Naive thymus-derived CD4-positive, alpha-beta T cell (primary cell): ENCODE measurements at places on chromosomes 11 and 22. TPM values are rescaled to one million over a fixed set of nuclear protein-coding genes. Genes with fewer than 3 reads are reported as not detected.
A peak's percentile ranks its signal among the peaks of the same experiment; 100 is the strongest.

- no peak for DNase-seq
These were observed 61.0 kb downstream of the TNRC6B start for GRCh38 chr22:40238425-40239344.

DNA sequence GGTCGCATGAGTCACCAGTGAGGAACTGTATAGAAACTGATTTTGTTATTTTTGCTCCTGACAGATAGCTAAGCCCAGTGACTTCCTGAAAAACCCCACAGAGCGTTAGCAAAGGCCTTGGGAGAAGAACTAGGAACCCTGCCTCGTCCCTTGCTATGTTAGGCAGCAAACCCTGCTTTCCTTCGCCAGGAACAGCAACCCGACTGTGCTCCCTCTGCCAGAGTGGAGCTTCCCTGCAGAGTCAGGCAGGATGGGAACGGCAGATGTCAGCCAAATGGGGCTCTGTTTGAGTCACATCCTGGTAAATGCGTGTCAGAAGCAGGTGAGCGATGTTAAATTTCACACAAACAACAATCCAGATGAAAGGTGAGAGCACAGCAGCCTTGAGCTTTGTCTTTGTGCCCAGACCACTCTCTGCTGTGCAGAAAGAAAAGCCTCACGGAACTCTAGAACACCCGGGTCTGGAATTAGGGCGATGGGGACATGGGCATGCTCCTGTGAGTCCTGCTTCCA lies 186.6 kb downstream of the ADAMTS15 start:
- no peak for DNase-seq

ELMOD1 gene
- total RNA-seq, result not detected

GRCh38 chr11:43223026-43223425 lies 88.8 kb upstream of the API5 start:
- DNase-seq, result no peak

DNA sequence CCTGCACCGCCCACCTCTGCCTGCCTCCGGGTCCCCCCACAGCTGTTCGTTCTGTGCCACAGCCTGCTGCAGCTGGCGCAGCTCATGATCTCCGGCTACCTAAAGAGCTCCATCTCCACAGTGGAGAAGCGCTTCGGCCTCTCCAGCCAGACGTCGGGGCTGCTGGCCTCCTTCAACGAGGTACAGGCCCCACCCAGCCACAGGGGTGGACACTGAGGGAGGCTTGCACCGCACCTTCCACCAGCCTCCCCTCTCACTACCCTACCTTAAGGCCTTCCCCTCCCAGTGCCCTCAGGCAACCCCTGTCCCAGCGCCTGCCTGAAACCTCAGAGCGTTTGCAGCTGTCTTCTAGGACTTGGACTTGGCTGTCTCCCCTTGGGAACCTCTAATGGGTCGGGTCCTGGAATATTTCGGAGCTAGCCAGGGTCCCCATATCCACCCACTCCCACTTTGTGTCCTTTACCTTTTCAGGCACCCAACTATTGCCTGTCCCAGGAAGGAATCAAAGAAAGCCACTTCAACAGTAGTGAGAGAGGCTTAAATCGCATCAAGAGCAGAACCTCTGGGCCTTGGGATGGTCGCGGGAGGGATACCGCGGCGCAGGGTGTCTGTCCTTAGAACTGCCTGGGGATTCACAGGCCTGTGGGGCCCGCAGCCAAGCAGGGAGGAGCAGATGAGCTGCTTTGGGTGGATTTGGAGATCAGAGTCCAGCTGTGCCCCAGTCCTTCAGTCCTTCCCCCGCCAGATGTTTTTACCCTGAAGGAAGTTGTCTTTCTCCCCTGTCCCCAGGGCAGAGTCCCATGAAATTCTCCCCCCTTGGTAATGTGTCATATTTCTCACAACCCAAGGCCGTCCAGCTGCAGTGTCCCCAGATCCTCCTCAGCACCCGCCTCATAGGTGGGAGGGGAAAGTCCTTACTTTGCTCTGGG lies 13.3 kb downstream of the SLCO2B1 start:
- DNase-seq, result no peak

DNA sequence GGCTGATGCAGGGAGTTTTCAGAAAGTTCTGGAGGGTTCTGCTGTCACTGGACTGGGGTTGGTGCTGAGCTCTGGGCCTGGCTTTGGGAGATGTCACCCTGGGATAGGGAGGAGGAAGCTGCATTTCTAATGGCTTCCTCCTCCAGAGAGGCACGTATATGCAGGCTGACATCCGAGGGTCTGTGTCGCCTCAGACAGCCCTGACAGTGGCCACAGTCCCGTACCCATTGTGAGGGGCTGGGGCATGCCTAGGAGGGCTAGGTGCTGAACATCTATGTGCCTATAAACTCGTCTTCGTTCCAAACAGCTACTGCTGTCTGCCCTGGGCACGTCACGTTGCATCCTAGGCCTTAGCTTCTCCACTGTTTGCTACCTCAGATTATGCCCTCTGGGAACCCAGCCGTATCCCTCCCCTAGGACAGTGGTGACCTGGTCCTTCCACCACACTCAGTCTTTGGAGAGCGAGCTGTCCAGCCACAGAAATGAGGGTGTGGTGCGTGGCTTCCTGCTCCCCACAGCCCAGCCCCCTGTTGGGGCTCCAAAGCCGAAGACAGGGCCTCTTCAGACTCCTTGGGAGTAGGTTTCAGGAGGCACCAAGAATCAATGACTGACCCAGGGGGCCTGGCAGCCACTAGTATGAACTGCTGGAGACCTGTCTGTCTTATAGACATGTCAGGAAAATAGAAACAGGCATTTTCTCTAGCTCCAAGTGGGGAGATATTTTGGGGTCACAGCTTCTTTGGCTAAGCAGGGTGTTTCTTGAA lies 26.4 kb downstream of the ADAMTS15 start:
- no peak for DNase-seq

DNA sequence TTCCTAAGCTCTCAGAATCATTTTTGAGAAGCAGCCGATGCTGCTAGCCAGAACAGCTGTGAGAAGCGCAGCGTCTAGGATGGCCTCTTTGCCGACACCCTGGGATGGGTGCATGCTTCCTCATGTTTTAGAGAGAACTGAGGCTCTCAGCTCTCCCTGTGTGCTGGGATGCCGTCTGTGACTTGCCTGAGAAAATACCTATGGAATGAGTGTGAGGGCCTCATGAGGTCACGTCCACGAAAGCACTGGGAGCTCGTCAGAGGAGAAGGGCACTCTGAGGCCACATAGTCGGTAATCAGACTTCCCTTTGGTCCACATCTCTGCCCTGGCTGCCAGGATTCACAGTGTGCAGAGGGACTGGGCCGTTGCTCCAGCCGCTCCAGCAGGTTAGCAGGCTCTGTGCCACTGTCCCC lies 54.7 kb downstream of the MICAL3 start:
- no peak for DNase-seq

- no peak for DNase-seq
These were observed 210.6 kb downstream of the SWAP70 start for GRCh38 chr11:9874466-9874865.

GRCh38 chr11:129881570-129882170 lies 13.7 kb downstream of the NFRKB start:
- peak; percentile 49 for DNase-seq

PACSIN3 gene
- 0.34 TPM for total RNA-seq

OR10A2 gene
- 0.05 TPM for total RNA-seq

RCOR2 gene
- not detected for total RNA-seq

DNA sequence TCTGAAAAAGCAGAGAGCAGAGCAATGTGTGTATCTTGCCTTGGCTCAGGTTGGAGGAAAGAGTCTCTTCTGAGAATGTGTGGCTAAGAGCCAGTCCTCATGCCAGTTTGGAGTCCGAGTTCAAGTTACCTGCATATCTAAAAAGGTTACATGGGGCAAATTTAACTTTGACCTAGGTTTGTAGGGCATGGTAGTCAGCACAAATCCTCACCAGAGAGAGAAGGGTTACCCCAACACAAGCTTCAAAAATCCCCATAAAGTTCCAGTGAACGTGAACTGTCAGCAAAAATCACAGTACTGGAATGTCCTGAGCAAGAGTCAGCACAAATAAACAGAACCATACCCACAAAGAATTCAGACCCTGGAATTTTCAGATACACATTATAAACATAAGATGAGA lies 13.8 kb downstream of the SDHD start:
- no peak for DNase-seq

- DNase-seq, result no peak
These were observed 117.5 kb downstream of the FEZ1 start for GRCh38 chr11:125378571-125378970.

DNA sequence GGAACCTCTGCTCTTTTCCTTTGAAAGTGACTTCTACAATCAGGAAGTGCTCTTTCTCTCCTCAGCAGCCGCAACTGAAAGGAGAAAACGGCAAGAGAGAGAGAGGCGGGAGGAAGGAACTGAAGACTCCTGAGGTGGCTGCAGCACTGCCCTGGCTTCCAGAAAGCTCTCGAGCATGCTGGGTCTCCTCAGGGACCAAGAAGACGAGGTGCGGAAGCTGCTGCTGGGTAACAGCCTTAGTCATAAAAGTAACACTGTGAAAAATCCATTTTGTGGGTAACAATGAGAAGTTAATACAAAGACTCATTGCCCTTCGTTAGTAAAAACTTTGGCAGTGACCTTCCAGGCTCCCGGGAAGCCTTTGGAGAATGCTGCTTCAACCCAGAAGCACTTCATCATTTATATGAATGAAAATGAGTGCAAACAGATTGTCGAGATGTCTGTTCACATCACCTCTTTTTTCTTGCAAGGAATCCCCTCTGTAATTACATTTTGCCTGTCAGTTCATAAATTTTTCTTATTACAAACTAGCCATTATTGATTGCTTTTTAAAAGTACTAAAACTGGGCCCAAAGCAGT lies 473.4 kb downstream of the SOX6 start:
- no peak for DNase-seq

GRCh38 chr22:43928468-43928867 lies 4.9 kb downstream of the PNPLA3 start:
- DNase-seq, result no peak

GRCh38 chr11:89321401-89321800 lies 143.7 kb downstream of the TYR start:
- DNase-seq, result no peak
